ENCODE measurements at places on chromosomes 5 and 9. TPM values are rescaled to one million over a fixed set of nuclear protein-coding genes. Genes with fewer than 3 reads are reported as not detected.
A peak's percentile ranks its signal among the peaks of the same experiment; 100 is the strongest.

Gene RELL2
- total RNA-seq = 1.1 TPM

Gene SREK1IP1
- total RNA-seq = 15.0 TPM

Gene GOLGA1
- total RNA-seq = 13.5 TPM

Gene FAM200C
- total RNA-seq = 10.5 TPM

Gene MYOT
- total RNA-seq = 26.8 TPM

Gene IL5
- total RNA-seq = not detected

Gene SPARC
- total RNA-seq = 3,092 TPM

GRCh38 chr9:104868687-104869404 lies 59.1 kb downstream of the ABCA1 start:
- DNase-seq = peak; percentile 67

- no peak for DNase-seq
Measured at GRCh38 chr5:56557198-56557597, 258.2 kb upstream of the MAP3K1 start.

GRCh38 chr5:42628821-42629220 lies 127.8 kb upstream of the CCDC152 start:
- DNase-seq = no peak

DNA sequence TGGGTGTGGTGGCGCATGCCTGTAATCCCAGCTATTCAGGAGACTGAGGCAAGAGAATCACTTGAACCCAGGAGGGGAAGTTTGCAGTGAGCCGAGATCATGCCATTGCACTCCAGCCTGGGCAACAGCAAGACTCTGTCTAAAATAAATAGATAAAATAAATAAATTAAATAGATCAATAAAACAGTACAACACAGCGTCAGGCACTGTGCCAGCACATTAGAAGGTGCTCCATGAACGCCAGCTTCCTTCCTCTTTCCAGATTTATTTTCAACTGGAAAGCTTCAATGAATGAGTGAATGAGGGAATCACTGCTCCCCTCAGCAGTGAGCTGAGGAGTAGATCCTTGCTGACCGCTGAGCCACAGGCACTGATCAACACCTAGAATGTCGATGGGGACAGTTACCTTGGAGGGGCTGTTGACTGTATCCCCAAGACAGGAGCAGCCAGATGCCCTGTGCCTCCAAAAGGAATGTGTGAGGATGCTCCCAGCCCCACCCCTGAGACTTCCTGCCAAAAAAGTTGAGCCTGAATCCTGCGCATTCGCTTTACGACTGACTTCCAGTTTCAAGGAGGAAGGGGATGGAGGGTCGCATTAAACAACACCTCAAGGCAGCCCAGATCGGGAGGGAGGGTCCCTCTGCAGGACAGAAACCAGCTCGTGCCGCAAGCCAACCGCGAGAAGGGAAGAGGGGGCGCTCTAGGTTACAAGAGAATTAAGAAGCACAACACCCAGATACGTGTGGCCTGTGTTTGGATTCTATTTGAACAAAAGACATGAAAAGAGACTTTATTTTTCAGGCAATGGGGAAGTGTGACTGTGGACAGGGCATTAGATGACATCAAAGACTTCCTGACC lies 54.0 kb upstream of the CNOT6 start:
- DNase-seq = no peak

GRCh38 chr5:126851501-126852011 lies 74.6 kb downstream of the LMNB1 start:
- DNase-seq = no peak

DNA sequence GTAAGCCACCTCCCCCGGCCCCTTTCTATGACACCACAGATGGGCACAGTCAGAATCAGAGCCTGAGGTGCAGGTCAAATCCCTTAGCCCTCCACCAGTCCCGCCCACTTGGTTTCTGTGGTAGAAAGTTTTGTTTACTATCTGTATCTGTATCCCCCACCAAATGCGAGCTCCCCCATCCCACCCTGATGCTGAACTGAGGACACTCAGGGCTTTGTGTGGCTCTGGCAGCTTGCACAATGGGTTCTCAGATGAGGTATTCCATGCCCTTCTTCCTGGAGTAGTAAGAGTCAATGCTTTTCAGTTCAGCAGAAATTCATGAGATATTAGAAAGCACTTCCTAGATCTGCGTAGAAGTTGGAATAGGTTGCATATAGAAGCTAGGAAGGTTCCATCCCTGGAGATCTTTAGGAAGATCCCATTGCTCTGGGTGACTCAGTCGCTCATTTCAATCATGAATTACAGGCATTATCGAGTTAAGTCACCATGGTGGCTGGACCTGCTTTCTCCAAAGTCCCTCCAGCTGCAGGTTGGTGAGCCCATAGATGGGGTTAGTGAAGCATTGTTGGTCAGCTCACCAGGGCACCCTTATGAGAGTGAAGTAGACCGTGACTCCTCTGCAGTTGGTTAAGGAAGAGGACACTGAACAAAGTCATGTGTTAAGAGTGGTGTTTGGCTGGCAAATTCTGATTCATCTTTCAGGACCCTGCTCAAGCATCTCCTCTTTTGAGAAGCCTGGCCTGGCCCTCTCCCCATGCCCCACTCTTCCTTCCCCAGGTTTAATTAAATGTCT lies 10.6 kb upstream of the KCNIP1 start:
- no peak for DNase-seq
